ENCODE measurements at places on chromosomes 5 and 9. TPM values are rescaled to one million over a fixed set of nuclear protein-coding genes. Genes with fewer than 3 reads are reported as not detected.

DNA sequence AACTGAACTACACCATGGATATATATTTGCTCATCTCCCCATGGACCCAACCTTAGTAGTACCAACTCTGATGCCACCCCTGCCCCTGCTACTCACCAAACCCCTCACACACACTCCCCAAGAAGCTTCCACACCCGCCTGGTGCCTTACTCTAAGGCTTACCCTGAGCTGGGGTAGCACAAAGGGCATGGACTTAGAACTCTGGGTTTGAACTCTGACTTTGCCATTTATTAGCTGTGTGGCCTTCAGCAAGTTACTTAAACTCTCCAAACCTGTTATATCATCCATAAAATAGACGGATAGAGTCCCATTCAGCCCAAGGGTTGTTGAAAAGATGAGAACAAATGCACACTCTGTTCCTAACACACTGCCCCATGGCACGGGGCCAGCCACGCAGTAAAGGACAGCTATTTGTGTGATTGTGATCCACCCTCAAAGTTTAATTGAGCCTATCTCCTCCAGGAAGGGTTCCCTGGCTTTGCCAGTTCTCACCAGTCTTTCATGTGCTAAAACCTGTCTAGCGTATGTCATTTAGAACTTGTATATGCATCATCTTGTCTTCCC, 111.0 kb downstream of the KLHL3 start:
- no peak for DNase-seq

The THOC3 gene
- 42.8 TPM for total RNA-seq

DNA sequence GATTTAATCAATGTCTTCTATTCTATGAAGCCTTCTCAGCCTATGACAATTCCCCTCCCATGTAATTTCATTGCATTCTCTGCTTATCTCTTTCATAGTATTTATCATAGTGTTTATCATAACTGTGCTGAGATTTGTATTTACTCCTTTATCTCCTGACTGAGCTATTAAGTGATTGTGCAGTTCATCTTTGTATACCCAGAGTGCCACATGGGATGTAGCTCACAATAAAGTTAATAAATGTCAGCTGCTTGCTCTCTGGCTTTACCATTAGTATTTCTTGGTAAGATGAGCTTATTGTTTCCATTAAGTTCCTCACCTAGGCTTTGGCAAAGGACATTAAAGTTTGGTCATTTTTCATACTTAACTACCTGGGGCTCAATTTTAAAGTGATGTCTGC, 275.1 kb upstream of the MPDZ start:
- no peak for DNase-seq

GRCh38 chr9:107065549-107065948, 202.6 kb downstream of the ZNF462 start:
- DNase-seq: no peak

GRCh38 chr9:88741335-88741734, 206.4 kb downstream of the NXNL2 start:
- DNase-seq: no peak

DNA sequence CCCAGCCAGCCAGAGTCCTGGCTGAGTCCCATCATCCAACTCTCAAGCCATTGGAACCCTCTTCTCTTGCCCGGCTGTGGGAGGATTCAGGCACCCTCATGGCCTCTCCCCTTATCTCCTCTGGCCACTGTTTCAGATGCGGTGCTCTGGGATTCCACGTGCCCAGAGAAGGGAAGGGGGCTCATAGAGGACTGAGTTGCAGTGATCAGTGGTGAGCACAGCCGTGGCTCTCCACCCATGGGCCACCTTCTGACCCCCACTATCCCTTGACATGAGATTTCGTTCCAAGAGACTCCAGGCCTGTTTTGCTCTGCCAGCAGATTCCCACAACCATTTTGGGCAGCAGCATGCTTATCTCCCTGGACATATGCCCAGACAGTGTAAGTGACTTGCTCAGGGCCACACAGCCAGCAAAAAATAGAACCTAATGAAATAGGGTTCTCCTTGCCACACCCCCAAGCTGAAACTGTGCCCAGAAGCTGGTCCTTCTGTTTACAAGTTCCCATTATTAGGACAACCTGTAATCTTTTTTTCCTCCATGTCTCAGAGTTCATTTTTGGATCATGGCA, 2.7 kb downstream of the GPX3 start:
- DNase-seq: peak; percentile 95

The TERT gene
- total RNA-seq: 0.72 TPM

DNA sequence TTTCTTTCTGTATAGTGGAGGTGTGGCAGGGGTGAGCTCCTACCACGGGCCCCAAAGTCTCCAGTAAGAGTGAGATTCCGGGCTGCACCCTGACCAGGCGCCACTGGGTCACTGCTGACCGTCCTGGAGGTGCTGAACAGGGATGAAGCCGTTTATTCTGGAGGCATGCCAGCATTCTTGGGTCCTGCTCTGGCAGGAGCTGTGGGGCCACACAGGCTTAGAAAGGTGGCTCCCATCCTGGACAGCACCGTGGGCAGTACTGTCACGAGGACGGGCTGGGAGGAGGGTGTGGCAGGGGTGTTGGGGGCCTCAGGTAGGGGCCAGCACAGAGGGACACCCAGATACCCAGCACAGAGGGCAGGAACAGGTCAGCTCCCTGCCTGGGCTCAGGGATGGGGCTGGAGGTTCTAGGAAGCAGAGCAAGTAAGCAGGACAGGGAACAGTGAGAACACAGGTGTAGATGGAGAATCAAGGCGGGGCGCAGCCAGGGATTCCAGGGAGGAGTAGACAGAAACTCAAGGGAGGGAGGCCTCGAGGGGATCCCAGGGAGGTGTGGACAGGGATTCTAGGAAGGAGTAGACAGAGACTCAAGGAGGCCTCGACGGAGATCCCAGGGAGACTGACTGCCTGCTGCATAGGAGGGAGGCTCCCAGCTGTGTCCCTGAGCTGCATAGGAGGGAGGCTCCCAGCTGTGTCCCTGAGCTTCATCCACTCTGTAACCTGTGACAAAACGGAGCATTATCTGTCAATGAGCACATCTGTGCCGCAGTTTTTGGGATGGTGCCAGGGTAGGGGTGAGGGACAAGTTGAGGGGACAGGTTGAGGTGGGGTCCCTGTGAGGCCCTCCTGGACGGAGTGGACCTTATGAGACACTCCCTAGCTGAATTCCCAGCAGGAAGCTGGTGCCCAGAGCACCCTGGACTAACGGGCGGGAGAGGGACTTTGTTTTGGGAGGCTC, 1.1 kb upstream of the PLEKHG4B start:
- DNase-seq: no peak

DNA sequence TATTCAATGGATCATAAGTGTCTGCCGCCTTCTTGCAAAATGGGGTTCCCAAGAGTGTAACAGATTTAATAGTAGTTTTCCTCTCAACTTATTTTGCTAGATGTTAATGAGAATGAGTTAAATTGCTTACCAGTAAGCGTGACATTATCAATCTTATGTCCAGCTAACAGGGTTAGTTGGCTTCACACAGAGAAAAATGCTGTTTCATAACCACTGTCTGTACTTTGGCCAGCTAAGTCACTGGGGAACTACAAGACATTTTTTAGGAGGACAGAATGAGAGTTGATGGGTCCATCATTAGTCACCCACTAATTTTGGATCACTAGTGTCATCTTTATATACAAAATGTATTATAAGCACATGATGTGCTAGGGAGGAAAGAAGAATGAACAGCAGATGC, 1.4 kb downstream of the CDC37L1 start:
- no peak for DNase-seq

The AQP7 gene
- total RNA-seq: not detected

DNA sequence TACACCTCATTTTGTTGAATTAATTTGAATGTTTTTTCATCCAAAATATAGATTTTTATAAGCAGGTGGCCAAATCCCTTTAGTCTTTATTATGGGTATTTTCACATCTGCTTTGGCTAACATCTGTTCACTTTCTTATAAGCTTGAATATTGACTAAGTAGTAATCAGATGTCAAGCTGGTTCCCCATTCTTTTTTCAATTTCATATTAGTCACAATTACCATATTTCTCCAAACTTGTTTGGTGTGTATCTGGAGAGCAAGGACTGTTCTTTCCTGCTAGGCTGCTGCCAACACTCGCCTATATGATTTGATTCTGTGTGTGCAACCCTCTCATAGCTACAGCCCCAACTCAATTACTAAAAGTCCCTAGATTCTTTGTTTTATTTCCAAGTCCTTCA, 608.5 kb downstream of the PSAT1 start:
- DNase-seq: no peak

GRCh38 chr5:134561871-134562296, 36.4 kb downstream of the JADE2 start:
- DNase-seq: peak; percentile 74

- no peak for DNase-seq
Measured at GRCh38 chr5:159427180-159428012, 97.1 kb upstream of the IL12B start.

The PAEP gene
- total RNA-seq: not detected

- no peak for DNase-seq
Measured at GRCh38 chr9:23319092-23319491, 506.9 kb downstream of the ELAVL2 start.

GRCh38 chr9:114954956-114955582, 24.7 kb upstream of the TNFSF8 start:
- no peak for DNase-seq

The MPDZ gene
- 71.9 TPM for total RNA-seq

DNA sequence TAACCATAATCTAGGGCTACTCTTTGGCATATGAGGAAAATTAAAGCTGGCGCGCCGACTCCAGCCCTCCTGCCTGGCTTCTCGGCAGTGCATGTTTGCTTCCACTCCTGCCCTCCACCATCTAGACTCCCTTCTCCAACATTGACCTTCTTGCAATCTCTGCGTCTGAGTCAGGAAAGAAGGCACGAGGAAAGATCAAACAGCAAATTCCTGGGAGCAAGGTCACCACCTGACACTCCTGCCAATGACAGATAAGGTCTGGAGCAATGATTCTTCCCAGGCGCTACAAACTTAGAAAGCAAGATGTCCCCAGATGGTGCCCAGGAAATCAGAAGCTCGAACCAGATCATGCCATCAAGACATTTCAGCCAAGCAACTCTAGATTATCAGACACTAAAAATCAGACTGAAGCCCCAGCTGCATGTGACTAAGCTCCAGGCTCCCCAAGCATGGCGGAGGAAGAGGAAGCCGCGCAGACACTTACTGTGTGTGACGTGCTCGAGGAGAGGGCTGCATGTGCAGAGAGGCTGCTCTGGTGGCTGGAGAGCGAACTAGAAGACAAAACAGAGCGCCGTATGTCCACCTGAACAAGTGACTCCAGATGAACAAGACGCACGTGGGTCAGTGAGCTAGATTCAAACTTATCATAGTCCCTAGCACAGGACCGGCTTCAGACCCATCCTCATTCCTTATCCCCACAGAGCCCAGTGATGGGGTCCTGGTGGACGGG, 115.3 kb downstream of the UBE2R2 start:
- DNase-seq: no peak

The SVEP1 gene
- 38.1 TPM for total RNA-seq

- no peak for DNase-seq
Measured at GRCh38 chr9:136012651-136013050, 51.5 kb upstream of the UBAC1 start.

DNA sequence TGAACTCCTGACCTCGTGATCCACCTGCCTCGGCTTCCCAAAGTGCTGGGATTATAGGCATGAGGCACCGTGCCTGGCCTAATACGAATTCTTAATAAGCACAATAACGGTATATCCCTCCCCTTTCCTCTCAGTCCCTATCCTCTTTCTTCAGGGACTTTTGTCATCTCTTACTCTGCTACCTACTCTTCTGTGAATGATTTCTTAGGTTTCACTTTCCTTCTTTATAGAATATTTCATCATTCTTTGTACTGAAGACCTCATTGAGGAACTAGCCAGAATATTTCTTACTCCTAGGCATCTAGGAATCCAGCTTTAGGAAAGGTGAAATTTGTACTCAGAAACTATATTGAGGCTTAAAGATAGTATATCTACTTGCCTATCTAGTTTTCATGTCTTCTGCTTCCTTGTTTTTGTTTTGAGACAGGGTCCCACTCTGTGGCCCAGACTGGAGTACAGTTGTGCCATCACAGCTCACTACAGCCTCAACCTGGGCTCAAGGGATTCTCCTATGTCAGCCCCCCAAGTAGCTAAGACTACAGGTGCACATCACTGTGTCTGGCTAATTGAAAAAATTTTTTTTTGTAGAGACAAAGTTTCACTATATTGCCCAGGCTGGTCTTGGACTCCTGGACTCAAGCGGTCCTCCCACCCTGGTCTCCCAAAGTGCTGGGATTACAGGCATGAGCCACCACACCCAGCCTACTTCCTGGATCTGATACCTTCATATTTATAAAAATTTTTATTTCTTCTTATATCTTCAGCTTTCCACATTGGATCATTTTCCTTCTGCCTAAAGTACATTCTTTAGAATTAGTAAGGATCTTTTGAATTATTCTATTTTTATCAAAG, 69.7 kb downstream of the GPBP1 start:
- DNase-seq: no peak

The BARHL1 gene
- total RNA-seq: not detected

DNA sequence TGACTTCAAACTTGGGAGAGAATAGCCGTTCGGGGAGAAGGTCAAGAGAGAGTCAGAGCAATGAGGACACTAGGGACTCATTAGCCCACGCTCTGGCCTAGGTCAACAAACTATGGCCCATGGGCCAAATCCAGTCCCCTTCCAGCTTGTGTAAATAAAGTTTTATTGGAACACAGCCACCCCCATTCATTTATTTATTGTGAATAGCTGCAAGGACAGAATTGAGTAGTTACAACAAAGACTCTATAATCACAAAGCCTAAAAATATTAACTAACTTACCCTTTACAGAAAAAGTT, 33.1 kb upstream of the TRIM32 start:
- no peak for DNase-seq

GRCh38 chr5:29017501-29017900, 1979.1 kb upstream of the CDH9 start:
- DNase-seq: no peak

The FOXD4 gene
- not detected for total RNA-seq

The SLCO4C1 gene
- total RNA-seq: not detected

DNA sequence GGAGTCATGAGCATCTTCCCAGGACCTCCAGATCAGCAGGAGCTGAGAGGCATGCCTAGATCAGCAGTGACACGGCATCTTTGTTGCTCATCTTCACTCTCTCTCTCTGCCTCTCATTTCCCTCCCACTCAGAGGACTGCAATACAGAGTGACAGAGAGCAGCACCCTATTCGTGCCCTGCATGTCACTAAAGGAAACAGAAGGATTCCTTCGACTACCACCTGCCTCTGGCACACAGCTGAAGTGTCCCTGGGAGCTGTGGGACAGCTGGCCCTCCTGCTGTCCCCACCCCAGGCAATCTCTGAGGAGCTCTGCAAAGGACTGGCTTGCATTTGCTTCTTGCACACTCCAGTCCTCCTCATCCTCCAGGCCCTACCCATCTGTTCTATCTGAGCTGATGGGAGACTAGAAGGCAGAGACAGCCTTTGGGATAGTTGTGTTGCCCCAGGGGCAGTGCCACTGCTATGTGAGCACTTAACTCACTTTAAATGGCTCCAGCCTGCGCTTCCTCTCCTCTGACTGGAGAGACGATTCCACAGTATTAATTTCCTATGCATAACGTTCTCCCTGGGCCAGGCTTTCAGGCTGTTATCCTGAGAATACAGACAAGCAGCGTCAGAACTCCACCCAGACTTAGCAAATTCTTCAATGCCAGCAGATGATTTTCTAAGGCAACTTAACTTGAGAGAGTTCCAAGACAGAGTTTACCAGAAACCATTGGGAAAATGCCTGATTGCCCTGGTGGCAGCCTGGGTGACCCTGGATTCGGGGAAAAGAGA, 167.6 kb upstream of the MAP1B start:
- DNase-seq: no peak

GRCh38 chr5:73030995-73031394, 75.2 kb downstream of the FCHO2 start:
- peak; percentile 51 for DNase-seq

The ADGRD2 gene
- not detected for total RNA-seq

The SH3TC2 gene
- total RNA-seq: 2.9 TPM

GRCh38 chr5:131142970-131143617, 22.0 kb downstream of the HINT1 start:
- DNase-seq: no peak

The ADAMTS13 gene
- 1.1 TPM for total RNA-seq
